ENCODE measurements at places on chromosomes 7 and 10. TPM values are rescaled to one million over a fixed set of nuclear protein-coding genes. Genes with fewer than 3 reads are reported as not detected.

GRCh38 chr7:107315716-107316220, 147.0 kb downstream of the HBP1 start:
- no peak for DNase-seq

DNA sequence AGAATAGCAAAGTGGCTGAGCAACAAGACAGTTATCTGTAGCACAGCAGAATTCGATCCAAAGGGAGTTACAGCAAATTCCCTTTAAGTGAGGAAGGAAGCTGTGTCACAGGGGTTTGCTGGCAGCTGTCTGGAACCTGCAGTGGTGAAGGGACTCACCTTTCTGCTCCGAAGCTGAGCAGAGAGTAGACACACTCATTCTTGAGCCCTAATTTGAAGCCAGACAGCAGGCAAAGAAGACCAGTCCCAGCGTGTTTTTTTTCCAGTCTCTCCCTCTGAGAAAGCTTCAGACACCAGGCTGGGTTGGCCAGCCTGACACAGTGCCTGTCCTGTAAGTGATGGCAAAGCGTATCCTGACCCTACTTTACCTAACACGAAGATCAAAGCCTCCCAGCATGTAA, 210.7 kb downstream of the TRIL start:
- DNase-seq: no peak

DNA sequence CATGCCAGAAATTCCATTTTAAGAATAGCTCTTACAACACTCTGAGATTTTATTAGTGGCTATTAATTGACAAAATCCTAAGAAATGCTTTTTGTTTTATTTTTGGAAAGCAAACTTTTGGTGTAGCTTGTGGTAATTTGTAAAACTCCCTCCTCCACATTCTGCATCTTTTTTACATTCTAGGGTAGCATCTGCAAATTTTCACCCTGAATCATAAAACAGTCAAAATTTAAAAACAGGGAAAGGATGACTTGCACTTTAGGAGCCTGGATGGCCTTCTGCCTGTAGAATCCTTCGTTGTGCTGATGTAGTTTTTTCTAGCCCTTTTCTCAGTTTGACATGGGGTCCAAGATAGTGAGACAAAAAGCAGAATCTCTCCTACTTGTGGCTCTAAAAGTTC, 316.1 kb downstream of the ADRA2A start:
- no peak for DNase-seq

DNA sequence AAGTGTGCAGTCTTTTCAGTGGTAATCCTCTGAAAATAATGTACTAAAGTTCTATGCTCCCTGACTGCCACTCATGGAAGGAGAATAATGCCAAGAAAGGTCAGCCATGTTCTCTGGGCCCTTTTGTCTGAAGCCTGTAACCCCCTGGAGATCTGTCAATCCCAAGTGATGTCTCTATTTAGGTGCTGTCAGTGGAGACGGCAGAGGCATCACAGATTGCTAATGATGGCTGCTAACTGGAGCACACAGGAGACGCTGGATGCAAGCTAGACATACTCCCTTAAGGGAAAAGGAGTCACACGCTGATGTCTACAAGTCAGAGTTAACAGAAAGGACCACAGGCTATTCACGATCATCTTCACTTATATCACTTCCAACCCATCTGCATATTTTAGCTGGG, 118.8 kb downstream of the RSU1 start:
- no peak for DNase-seq

Gene HELLS
- 18.9 TPM for total RNA-seq

Gene ABCB1
- 14.7 TPM for total RNA-seq

GRCh38 chr10:111247781-111248389, 171.1 kb downstream of the ADRA2A start:
- DNase-seq: no peak

DNA sequence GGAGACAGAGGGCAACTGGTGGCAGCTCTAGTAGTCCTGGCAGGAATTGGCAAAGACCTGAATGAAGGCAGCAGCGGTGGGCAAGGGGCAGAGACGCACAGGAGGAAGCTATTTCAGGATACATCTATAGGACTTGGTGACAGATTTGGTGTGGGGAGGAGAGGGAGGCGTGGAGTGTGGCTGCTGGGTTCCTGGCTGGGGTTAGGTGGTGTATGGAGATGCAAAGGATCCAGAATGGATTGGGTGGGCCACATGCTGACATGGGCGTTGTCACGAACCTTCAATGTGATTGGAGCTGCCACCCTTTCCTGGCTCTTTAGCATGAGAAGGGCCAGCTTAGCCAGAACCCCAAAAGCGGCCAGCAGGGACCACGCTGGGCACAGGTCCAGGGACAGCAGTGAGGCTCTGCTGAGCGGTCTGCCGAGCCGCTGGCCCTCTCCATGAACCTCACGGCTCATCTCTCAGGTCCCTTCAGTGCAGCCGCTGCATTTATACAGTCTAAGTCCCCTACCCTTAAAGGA, 10.2 kb upstream of the ADCY1 start:
- no peak for DNase-seq

GRCh38 chr7:105769901-105770628, 106.3 kb downstream of the ATXN7L1 start:
- DNase-seq: no peak

Gene COL28A1
- 0.62 TPM for total RNA-seq

DNA sequence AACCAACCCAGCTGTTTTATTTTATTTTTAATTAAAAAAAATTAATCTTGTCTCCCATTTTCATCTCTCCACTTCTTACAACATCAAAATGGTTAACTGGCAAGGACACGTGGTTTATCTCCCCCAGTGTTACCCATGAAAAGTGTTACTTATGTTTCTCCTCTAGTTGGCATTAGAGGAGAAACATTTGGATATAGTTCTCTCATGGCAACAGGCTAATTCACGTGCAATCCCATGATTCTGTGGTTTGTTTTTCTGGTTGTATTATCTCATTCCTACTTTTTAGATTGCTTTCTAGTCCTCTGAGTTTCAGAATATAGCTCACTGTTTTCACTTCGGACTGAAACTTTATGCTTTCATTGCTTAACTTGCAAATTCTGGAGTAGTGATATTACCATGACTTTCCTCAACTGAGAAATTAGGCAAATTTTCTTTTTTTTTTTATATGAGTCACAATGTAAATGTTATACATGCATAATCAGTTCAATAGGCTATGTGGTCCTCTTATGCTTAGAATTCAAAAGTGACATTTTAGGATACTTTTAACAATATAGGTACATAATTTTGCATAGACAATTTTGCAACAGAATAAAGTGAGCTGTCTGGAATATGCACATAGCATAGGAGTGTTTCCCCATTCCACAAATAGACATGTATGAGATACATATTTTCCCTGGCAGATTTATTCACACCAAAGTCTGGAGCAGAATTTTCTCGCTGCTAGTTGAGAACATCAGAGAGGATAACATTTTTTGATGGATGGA, 43.0 kb downstream of the LHFPL3 start:
- DNase-seq: no peak

Gene GPR22
- 226 TPM for total RNA-seq

Gene MUC3A
- 0.47 TPM for total RNA-seq

Gene LIPK
- not detected for total RNA-seq

Gene HOXA13
- not detected for total RNA-seq

DNA sequence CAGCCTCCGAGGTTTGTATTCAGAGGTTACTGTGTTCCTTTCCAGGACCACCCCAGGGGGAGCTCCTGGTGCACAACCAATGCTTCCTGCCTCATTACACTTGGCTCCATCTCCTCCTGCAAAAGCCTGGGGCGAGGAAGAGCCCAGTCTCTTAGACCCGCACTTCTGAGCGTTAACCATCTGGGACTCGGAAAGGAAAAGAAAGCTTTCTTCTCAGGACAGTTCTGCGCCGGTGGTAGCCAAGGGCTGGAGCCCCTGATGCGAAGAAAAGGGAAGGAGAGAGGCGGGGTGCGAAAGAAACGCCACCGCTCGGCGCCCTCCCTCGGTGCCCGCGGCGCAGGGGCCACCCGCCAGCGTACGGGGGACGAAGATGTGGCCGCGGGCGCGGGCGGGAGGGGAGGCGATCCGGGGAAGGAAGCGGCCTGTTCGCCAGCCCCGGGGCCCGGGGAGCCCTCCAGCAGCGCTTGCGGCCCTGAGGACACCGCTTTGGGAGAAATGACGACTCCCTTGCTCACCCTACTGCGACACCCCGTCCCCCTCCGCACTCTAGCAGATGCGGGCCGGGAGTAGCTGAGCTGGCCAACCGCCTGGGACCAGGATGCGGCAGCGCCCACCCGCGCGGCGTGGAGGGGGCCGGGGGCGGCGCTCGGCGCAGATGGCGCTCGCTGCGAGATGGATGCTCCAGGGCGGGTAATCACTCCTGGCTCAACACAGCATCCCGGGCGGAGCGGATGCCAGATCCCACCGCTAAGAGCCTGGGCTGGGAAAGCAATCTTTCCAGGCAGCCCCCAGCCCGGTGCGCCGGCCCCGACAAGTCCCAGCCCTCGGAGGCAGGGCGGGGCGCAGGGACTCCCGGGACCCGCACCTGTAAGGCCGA, 1.3 kb downstream of the NRCAM start:
- peak; percentile 56 for DNase-seq

- no peak for DNase-seq
These were observed 105.9 kb downstream of the CPEB3 start for GRCh38 chr10:92184977-92185376.

- no peak for DNase-seq
These were observed 864 bp downstream of the CDCA7L start for GRCh38 chr7:21944616-21945453.

Gene NAT16
- 1.2 TPM for total RNA-seq

DNA sequence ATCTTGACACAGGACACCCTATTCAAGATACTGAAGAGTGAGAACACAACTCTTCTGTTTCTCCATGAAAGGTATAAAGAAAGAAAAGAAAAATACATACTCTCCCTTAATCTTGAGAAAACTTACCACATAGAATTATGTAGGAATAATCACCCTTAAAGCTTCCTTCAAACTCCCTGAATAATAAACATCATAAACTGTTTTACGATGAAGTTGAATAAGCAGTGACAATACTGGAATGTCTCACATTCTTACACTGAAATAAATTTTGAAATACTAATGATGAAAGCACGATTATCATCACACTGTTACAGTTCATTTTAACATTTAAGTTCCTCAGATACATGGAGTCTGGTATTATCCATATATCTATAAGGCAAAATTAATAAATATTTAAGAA, 306.2 kb downstream of the IPMK start:
- no peak for DNase-seq

Gene CFAP69
- total RNA-seq: 6.2 TPM

DNA sequence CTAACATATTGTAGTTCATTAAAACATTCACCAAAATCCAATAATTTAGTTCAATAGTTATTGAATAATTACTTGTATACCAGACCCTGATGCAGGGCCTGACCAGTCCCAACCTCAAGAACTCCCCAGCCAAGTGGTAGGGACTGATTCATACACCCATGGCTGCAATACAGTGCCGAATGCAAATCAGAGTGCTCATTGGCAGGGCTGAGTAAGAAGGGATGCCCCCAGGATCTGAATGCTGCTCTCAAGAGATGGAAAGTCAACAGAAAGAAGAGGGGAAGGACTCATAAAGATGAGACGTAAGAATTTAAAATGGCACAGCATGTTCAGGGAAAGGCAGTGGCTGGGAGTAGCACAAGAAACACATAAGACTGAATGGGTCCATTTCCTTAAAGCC, 29.9 kb downstream of the ZNF438 start:
- DNase-seq: no peak

Gene EMX2
- total RNA-seq: 2.0 TPM

DNA sequence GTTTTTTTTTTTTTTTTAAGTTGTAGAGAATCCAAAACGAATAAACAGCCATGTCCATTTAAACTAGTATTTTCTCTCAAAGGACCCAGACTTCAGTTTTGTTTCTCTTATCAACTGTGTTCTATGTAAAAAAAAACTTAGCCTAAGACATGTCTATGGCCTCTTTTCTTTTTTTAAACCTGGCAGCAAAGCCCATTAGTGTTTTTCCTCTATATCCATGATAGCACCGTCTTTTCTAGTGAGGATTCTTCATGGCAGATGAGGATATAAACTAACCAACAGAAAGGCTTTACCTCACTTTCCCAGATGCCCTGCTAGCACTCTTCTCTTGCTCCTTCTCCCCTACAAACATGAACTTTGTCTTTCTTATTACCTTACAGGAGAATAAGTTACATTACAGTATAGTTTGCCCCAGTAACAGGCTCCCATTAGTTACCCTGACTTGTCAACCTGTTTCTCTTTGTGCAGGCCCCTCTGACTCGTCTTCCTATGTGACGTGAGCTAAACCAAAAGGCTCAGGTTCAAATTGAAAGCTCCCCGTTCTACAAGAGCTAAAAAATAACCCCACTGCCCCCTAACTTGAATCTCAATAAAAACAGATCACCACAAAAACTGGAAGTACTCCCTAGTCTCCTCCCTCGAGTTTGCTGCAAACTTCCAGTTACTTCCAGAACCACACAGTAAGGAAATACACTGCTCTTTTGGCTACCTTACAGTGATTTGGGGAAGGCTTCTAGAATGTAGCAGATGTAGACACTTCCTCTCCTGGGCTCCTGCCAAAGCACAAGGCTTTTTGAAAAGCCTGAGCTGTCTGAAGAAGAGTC, 20.1 kb downstream of the P4HA1 start:
- DNase-seq: peak; percentile 8

DNA sequence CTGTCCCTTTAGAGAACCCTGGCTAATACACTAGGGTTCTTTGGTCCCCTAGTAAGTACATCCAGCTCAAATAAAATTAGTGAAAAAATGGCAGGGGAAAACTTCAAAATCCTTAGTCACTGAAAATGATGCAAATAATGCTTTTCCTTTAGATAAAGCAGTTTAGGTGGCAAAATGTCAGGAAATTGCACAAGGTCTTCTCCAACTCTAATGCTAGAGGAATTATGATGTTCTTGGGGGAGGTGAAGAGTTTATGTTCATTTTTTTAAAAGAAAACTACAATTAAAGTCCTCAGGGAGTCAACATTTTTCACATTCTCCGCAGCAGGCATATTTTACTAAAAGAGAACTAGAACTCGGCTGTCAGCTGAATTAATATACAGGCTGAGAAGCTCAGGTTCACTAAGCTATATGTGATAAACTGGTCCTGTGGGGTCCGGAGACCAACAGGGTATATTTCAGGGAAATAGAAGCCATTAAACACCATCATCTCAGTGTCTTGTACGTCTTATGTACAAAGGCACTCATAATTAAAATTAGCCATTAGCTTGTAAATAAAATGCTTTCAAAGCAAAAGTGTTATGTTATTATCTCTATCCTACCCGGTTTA, 1164.7 kb upstream of the AUTS2 start:
- no peak for DNase-seq

DNA sequence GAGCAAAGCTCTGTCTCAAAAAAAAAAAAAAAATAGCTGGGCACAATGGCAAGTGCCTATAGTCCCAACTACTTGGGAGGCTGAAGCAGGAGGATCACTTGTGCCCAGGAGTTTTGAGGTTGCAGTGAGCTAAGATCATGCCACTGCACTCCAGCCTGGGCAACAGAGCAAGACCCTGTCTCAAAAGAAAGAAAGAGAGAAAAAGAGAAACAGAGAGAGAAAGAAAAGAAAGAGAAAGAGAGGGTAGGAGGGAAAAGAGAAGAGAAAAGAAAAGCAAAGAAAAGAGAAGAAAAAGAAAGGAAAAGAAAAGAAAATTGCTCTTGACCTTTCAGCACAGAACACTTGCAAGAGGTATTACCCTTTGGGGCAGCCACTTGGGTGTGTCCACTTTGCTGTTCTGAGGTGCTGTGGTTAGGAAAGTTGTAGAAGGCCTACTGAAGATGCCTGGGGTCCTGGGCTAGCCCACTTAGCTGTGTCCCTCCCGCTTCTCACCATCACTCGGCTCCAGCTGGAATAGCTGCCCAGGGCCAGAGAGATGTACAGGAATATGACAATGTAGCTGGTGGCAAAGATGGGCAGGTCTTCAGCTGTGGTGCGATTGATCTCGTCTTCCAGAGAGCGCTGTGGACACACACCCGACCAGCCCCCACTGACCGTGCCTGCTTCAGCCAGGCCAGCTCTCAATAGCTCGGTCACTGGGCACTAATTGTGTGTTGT, 5.6 kb downstream of the NPC1L1 start:
- no peak for DNase-seq

Gene PPP2R2D
- total RNA-seq: 64.1 TPM

All from occipital lobe (tissue), 3 donors.